Lung (tissue), 17 donors: ENCODE measurements at places on chromosomes 11 and 22. TPM values are rescaled to one million over a fixed set of nuclear protein-coding genes. Genes with fewer than 3 reads are reported as not detected.
A peak's percentile ranks its signal among the peaks of the same experiment; 100 is the strongest.

GRCh38 chr11:16125796-16126195 lies 230.6 kb downstream of the SOX6 start:
- no peak overlapping the region for H3K27ac ChIP-seq
- no peaks in the 10 kb centered on the region for H3K4me1 ChIP-seq
- H3K27me3 ChIP-seq = no peaks in the 10 kb centered on the region
- no peak for DNase-seq
- no peak overlapping the region for H3K4me3 ChIP-seq
- no peaks in the 10 kb centered on the region for H3K36me3 ChIP-seq

GRCh38 chr11:62017878-62018655 lies 50.6 kb upstream of the FTH1 start:
- no peaks in the 10 kb centered on the region for H3K4me1 ChIP-seq
- no peak overlapping the region for H3K27ac ChIP-seq
- no peaks in the 10 kb centered on the region for H3K36me3 ChIP-seq
- DNase-seq = no peak

DNA sequence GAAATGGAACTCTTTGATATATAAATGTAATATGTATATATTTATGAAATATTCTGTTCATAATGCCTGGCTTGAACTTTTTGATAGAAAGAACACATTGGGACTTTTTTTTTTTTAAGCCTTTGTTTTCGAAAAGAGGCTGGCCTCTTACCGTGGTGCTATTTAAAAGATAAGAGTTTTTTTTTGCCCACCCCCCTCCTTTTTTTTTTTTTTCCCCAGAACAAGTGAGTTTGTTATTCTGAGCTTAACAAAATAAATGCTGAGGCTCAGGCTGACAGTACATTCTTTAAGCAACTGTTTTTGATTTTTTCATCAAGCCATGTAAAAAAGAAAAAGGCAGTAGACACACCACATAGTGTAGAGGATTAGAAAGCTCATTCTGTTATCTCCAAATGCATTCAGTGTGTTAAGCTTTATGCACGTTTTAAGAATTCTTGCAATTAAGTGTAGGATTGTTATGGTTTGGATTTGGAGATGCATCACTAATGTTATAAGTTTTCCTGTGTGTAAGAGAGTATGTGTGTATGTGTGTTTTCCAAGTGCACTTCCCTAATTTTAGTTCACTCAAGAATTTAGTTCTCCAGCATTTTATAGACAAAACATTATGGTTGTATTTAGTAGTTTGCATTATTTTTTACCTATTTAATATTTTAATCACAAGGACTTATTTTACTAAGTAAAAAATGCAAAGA lies 12.0 kb downstream of the PDHX start:
- no peak overlapping the region for H3K27ac ChIP-seq
- no peaks in the 10 kb centered on the region for H3K4me1 ChIP-seq
- H3K36me3 ChIP-seq = peaks cover 5% of the 10 kb centered on the region
- H3K27me3 ChIP-seq = no peaks in the 10 kb centered on the region

The OR2AG1 gene
- polyA plus RNA-seq = not detected

The KCTD14 gene
- 24.0 TPM for polyA plus RNA-seq

- H3K36me3 ChIP-seq = no peaks in the 10 kb centered on the region
- DNase-seq = peak; percentile 46
Measured at GRCh38 chr11:68379206-68379605, 66.8 kb downstream of the LRP5 start.

The OR52I1 gene
- not detected for polyA plus RNA-seq

The APOA4 gene
- polyA plus RNA-seq = not detected

GRCh38 chr11:37558619-37559210 lies 960.7 kb upstream of the RAG2 start:
- no peaks in the 10 kb centered on the region for H3K36me3 ChIP-seq
- no peak overlapping the region for H3K4me3 ChIP-seq
- H3K27me3 ChIP-seq = no peaks in the 10 kb centered on the region
- DNase-seq = no peak
- no peak overlapping the region for H3K27ac ChIP-seq

- DNase-seq = peak; percentile 76
- H3K4me3 ChIP-seq = no peak overlapping the region
- H3K4me1 ChIP-seq = peaks cover 13% of the 10 kb centered on the region
Measured at GRCh38 chr22:17897858-17898257, 123.6 kb upstream of the BID start.

The TRIM48 gene
- polyA plus RNA-seq = not detected

DNA sequence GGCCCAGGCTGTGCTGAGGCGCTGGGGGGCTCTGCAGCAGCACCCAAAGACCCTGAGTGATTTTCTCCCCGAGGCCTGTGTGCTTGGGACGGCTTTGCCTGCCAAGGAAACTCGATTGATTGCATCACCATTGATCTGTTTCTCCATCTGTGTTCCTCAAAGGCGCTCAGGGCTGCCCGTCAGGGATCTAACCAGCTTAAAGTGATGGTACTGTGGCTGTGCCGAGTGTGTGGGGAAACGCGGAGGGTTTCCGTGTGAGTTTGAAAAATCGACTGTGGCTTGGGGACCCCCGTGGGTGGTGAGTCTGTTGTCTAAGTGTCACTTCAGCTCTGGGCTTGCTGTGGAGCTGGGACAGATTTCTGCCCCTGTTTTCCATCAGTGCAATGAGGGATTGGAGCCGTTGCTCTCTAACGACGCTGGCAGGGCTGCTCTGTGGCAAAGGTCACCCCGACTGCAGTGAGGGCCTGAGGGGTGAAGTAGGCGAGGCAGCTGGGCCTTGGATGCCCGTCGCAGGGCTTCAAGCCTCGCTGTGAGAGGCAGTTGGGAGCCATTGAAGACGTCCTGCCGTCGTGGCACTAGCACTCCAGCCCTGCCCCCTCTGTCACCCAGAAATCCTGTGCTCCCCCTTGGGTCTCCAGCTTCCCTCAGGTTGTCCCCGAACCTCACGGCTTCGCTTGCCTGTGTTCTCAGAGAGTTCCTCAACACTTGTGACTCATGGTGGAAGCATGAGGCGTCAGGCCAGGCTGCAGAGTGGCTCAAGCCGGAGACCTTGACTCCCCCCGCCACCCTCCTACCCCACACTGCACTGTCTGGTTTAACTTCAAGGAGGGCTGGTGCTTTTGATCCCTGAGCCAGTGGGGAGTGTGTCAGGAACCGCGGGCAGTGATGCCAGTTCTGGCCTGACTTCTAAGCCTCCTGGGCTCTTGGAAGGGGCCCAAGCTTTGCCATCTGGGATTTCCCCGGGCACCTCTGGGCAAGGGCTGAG lies 21.8 kb downstream of the CACNA1I start:
- no peak overlapping the region for H3K27ac ChIP-seq
- H3K4me3 ChIP-seq = no peak overlapping the region
- H3K4me1 ChIP-seq = no peaks in the 10 kb centered on the region
- DNase-seq = peak; percentile 6
- H3K36me3 ChIP-seq = no peaks in the 10 kb centered on the region

GRCh38 chr11:34433899-34434298 lies 4.8 kb upstream of the CAT start:
- no peak for DNase-seq
- no peaks in the 10 kb centered on the region for H3K4me1 ChIP-seq
- H3K27me3 ChIP-seq = no peaks in the 10 kb centered on the region
- H3K27ac ChIP-seq = peak overlapping the region; percentile 44

- DNase-seq = no peak
- no peaks in the 10 kb centered on the region for H3K36me3 ChIP-seq
- no peaks in the 10 kb centered on the region for H3K27me3 ChIP-seq
- no peak overlapping the region for H3K27ac ChIP-seq
- H3K4me3 ChIP-seq = no peak overlapping the region
Measured at GRCh38 chr11:38927993-38928392, 2330.0 kb upstream of the RAG2 start.

DNA sequence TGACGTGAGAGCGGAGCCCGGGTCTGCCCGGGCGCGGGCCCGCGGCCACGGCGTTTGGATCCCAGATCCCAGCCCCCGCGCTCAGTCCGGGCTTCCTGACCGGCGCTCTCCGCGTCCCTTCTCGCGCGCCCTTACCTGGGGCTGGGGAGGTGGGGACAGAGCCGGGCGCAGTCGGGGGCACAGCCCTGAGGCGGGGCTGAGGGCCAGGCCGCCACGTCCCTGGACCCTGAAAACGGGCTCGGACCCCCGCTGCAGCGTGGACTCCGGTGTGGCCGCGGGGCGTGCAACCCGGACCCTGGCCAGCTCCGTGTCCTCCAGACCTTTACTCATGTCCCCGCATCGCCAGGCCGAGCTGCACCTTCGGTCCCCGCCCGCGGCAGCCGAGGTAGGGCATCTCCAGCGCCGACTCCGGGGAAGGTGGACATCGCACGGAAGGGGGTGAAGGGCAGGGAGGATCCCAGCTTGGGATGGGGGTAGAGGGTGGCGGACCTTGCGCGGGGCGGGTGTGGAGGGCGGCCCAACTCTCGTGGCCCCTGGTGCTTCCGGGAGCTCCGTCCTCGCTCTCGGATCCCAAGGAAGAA lies 9.9 kb upstream of the AIFM3 start:
- H3K27me3 ChIP-seq = no peaks in the 10 kb centered on the region
- no peaks in the 10 kb centered on the region for H3K4me1 ChIP-seq
- no peak overlapping the region for H3K27ac ChIP-seq
- peaks cover 6% of the 10 kb centered on the region for H3K36me3 ChIP-seq
- peak overlapping the region; percentile 58 for H3K4me3 ChIP-seq
- DNase-seq = no peak

The PAX6 gene
- polyA plus RNA-seq = 0.01 TPM

DNA sequence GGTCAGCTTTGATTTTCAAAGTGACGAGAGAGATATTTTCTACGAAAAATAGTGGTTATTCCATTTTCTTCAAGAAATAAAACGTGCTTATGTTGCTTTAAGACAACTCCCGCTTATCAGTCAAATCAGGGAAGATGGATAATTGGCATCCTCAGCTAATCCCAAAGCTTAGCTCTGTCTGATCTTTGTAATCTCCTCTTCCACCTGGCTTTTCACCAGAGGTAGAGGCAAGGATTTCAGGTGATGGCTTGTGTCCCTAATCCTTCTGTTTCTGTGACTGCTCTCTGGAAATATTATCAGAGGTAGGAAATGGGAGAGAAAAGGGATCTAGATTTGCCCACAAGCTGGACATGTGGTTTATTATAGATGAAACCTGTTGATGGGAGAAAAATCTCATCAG lies 78.9 kb downstream of the DBX1 start:
- peaks cover 46% of the 10 kb centered on the region for H3K36me3 ChIP-seq
- H3K27ac ChIP-seq = no peak overlapping the region
- no peaks in the 10 kb centered on the region for H3K27me3 ChIP-seq
- peaks cover 2% of the 10 kb centered on the region for H3K4me1 ChIP-seq

The PARVG gene
- 67.4 TPM for polyA plus RNA-seq

GRCh38 chr22:35489239-35489638 lies 51.4 kb upstream of the RASD2 start:
- no peak overlapping the region for H3K27ac ChIP-seq
- no peaks in the 10 kb centered on the region for H3K27me3 ChIP-seq
- no peaks in the 10 kb centered on the region for H3K4me1 ChIP-seq
- no peaks in the 10 kb centered on the region for H3K36me3 ChIP-seq

DNA sequence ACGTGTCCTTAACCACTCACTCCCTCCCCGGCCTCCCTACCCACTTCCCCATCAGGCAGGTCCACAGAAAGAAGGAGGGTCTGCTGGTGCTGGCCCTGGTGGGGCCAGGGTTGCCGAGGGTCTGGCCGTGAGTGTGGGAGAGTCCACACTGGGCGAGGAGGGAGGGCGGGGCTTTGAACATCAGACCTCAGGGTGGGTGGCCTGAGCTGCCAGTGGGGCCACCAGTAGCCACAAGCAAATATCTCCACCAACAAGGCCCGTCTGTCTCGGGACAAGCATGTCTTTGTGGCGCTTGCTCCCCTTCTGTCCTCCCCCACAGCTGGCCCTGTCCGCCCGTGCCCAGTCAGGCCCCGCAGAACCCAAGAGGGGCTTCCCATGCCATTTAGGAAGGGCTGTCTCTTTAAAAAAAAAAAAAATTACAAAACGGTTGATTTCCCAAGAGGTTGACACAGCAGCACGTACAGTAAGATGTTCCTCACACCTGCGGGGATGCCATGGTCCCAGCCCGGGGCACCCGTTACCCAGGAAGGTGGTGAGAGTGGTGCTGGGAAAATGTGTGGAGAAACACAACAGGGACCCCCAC lies 17.7 kb upstream of the TALDO1 start:
- no peak for DNase-seq
- H3K36me3 ChIP-seq = no peaks in the 10 kb centered on the region
- H3K4me1 ChIP-seq = no peaks in the 10 kb centered on the region
- no peak overlapping the region for H3K27ac ChIP-seq
- no peak overlapping the region for H3K4me3 ChIP-seq
- no peaks in the 10 kb centered on the region for H3K27me3 ChIP-seq

- H3K4me3 ChIP-seq = no peak overlapping the region
- no peak for DNase-seq
- peaks cover 11% of the 10 kb centered on the region for H3K27me3 ChIP-seq
- H3K36me3 ChIP-seq = no peaks in the 10 kb centered on the region
- H3K27ac ChIP-seq = no peak overlapping the region
Measured at GRCh38 chr11:20367313-20367948, 3.9 kb downstream of the HTATIP2 start.

GRCh38 chr22:19965771-19966709 lies 24.4 kb upstream of the TXNRD2 start:
- H3K27me3 ChIP-seq = no peaks in the 10 kb centered on the region
- H3K36me3 ChIP-seq = no peaks in the 10 kb centered on the region
- peaks cover 7% of the 10 kb centered on the region for H3K4me1 ChIP-seq
- no peak overlapping the region for H3K4me3 ChIP-seq
- DNase-seq = no peak

DNA sequence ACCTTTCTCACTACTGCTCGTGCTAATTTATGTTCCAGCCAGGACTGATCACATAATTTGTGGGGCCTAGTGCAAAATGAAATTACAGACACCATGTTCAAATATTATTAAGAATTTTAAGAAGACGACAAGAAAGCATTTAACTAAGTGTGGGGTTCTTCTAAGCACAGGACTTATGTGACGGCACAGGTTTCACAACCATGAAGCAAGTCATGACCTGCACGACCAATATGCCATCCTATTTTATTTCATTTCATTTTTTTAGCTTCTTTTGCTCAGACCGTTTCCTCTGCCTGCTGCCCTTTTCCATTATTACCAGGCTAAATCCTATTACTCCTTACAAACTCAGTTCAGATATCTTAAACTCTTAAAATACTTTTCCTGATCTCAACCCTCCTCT lies 462.5 kb downstream of the AASDHPPT start:
- no peaks in the 10 kb centered on the region for H3K36me3 ChIP-seq
- no peaks in the 10 kb centered on the region for H3K27me3 ChIP-seq
- DNase-seq = no peak
- H3K27ac ChIP-seq = no peak overlapping the region
- no peak overlapping the region for H3K4me3 ChIP-seq

GRCh38 chr22:50236731-50237409 lies 8.0 kb downstream of the TUBGCP6 start:
- H3K4me3 ChIP-seq = no peak overlapping the region
- H3K27ac ChIP-seq = no peak overlapping the region
- H3K27me3 ChIP-seq = no peaks in the 10 kb centered on the region
- DNase-seq = no peak

DNA sequence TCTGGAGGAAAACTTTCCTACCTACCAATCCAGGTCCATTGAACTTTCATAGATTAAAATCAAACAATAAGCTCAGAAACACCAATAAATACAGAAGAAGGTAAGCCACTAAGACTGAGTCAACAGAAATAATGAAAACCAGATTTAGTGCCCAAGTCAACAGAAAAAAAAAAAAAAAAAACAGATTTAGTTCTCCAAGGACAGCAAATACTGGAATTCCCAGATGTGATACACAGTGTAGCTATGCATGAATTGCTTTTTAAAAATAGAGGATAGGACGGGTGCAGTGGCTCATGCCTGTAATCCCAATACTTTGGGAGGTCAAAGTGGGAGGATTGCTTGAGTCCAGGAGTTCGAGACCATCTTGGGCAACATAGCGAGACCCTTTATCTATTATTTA lies 15.7 kb downstream of the DMC1 start:
- DNase-seq = no peak
- H3K4me3 ChIP-seq = no peak overlapping the region
- H3K27ac ChIP-seq = no peak overlapping the region
- H3K36me3 ChIP-seq = no peaks in the 10 kb centered on the region
- H3K4me1 ChIP-seq = no peaks in the 10 kb centered on the region
